T-helper 2 cell (primary cell): ENCODE measurements at places on chromosomes 12 and 14.

- DNase-seq: no peak
Measured at GRCh38 chr12:92942905-92943304, 13.8 kb upstream of the EEA1 start.

- no peak for DNase-seq
Measured at GRCh38 chr12:4710113-4710512, 10.1 kb upstream of the GALNT8 start.

DNA sequence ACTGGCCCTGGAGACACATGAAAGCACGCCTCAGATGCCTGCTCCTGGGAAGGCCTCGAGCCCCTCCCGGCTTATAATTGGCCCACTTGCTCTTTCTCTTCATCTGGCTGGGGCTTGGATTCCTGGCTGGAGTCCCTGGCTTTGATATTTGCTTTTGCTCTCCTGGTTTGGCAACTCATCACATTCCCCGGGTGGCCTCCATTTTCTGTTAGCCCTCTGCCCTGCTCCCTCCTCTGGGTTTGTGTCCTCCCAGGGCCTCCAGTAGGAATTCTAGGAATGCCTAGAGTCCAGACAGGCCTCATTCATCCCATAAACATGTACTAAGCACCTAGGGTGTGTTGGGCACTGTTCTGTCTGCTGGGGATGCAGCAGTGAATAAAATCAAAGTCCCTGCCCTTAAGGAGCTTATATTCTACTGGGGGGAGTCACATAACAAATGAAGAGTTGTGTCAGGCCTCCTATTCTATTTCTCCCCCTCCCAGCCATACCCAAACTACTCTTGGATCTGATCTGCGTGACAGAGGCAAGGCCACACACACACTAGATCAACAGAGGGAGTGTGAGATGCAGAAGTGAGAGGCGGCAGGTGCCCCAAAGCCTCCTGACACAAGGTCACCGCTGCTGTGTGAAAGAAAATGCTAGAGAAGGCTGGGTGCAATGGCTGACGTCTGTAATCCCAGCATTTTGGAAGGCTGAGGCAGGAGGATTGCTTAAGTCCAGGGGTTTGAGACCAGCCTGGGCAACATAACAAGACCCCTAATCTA is 21.3 kb upstream of the TSPAN9 start:
- DNase-seq: no peak

GRCh38 chr14:78764240-78764639 is 594.1 kb downstream of the NRXN3 start:
- DNase-seq: no peak

- no peak for DNase-seq
Measured at GRCh38 chr12:105852496-105852895, 286.3 kb downstream of the NUAK1 start.

DNA sequence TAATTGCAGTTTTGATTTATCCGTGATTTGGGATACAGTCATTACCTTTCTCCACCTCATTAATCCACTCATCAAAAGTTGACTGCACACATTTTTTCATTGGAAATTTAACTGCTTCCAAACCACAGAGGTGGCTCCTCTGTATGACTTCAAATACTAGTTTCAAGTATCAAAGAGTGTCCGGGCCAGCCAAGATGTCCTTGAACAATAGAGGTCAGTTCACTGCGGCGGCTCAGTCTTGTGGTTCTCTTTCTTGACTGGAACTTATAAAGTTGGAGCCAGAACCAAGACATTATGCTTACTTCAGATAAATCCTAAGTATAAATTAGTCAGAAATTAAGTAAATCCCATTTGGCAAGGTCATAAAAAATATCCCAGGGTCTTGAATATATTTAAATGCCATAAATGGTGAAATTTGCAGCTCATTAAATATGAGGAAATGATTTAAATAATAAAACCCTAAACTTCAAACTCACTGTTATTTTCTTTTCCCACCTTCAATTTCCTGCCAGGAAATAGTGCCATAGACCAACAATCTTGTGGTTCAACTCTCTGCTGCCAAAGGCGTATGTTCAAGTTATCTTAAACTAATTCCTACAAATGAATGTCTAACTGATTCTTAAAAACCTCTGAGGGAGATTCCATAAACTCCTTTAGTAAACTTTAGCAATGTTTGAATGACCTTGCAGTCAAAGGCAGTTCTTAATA is 360.8 kb downstream of the AEBP2 start:
- no peak for DNase-seq

DNA sequence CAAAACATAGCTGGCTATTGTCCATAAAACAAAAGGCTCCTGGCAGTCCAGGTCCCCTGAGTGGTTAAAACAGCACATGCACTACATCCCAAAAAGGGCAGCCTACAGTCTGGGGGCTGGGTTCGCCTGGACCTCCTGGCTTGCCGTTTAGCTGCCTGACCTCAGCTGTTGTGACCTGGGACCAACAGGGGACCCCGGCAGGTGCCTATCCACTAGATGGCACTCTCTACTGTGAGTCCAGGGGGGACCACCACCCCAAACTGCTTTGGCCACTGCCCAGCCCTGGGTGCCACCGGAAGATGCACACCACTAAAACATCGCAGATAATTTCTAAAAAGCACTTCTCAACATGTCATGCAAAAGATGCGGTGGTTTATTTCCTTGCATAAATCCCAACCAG is 2.9 kb upstream of the RTL1 start:
- no peak for DNase-seq

- no peak for DNase-seq
Measured at GRCh38 chr12:41795051-41795600, 349.5 kb downstream of the GXYLT1 start.

- no peak for DNase-seq
Measured at GRCh38 chr12:2998789-2999264, 39.6 kb downstream of the TEAD4 start.

DNA sequence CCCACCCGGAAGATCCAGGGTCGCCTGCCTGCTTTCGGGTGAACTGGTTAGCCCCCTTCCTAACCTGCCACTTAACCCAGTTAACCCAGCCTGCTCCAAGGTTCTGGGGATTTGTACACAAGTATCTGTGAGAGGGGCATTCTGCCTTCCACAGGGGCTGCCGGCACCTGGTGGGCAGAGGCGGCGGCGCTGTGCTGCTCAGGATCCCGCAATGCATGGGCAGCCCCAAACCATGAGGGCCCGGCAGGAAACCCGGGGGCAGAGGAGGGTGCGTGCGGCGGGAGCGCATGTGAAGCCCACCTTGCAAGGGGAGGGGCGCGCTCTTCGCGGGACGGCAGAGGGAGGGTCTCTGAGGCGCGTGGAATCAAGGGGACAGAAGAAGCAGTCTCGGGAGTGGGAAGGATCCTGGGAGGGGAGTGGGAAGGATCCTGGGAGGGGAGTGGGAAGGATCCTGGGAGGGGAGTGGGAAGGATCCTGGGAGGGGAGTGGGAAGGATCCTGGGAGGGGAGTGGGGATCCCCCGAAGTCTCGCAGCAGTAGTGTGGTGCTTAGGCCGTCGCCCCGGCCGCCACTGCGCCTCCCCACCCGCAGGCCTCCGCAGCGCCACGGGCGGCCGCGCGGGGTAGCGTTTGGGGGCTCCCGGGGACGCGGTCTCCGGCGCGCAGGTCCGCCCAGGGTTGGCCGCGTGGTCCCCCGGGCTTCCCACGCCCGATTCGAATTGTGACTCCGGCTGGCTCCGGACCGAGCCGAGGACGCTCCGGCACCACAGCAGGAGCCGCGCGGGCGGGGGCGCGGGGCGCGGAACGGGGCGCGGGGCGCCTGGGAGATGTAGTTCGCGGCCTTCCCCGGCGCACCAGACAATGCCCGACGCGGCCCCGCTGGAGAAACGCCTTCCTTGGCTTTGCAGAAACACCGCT is 4.9 kb upstream of the MTA1 start:
- DNase-seq: peak; percentile 39

DNA sequence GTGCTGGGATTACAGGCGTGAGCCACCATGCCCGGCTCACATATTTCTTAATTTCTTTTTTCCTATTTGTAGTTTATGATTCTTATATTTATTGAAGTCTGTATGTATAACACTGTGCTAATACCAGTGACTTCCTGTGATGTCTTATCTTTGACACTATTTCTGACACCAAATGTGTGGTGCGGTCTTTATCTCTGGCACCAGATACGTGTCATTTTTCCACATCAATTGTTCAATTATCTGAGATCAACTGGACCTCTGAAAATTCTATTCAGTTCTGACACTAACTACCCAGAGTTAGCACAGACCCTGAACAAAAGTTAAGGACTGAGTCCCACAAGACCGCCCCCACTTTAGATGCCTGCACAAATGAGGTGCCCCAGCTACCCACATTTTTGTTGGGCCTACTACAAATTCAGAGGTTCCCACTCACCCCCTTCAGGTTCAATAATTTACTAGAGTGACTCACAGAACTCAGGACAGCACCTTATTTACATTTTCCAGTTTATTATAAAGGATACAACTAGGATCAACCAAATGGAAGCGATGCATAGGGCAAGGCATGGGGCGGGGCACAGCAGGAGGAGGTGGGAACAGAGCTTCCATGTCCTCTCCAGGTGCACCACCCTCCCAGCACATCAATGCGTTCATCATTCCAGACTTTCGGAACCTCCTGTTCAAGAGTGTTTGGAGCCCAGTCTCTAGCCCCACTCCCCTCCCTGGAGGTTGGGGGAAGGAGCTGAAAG is 11.6 kb upstream of the SRSF9 start:
- peak; percentile 76 for DNase-seq

DNA sequence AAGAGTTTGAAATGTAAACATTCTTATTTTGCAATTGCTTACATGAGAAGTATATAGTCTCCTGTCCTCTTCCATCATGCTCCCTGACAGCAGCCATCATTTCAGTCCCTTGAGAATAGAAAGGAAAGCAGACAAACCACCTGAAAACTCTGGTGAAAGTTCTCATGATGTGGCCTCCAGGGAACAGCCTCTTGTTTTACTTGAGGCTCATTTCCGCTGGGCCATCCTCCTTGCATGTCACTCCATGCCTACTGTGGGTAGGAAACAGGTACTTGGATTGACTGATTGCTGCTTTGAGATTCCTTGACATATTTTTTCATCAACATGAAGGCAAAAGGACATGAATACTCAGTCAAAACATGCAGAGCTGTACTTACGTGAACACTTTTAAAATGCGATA is 6.0 kb downstream of the SYT1 start:
- no peak for DNase-seq

GRCh38 chr12:128727999-128728398 is 95.8 kb downstream of the SLC15A4 start:
- no peak for DNase-seq

DNA sequence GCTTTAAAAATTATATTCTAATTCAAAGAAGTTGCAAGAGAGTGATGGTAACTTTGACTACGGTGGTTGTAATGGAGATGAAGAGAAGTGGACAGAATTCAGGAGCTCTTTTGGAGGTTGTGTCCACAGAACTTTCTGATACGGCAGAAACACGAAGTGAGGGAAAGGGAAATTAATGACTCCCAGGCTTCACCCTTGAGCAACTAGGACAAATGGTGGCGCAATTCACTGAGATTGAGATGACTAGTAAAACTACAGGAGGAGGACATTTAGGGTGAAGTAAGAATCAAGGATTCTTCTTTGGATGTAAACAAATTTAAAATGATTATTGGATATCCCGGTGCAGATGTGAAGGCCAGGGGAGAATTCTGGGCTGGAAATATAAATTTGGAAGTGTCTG is 212.6 kb downstream of the PTPRO start:
- no peak for DNase-seq

DNA sequence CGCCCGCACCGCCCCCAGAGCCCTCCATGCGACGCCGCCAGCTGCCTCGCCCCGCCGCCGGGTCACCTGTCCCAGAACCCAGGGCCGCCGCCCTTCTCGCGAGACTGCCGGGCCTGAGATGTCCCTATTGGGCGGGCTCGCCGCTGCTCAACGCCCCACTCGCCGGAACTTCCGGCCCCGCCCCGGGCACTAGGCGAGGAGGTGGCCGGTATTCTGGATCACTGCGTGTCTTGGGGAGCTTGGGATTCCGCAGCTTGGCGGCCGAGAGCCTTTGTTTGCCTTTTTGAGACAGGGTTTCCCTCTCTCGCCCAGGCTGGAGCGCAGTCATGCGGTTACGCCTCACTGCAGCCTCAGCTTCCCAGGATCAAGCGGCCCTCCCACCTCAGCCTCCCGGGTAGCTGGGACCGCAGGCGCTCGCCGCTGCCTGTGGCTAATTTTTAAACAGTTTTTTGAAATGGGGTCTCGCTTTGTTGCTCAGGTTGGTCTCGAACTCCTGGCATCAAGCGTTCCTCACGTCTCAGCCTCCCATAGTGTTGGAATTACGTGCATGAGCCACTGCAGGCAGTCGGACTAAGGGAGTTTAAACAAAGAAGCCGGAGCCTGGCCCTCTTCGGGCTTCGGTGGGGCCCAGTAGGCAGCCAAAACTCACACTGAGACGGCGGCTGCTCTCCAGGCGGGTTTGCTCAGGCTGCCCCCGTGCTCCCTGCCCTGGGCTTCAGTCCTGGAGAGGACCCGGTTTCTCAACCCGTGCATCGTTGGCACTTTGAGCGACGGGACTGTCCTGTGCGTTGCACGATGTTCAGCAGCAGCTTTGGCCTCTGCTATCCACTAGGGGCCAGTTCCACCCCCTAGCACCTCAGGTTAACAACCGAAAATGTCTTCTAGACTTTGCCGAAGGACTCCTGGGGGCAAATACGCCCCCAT is at the start of gene SLC15A4:
Gene SLC15A4 (minus strand): TSS at position 43 of the 924 bp plus-strand sequence. CDS start 15 bp downstream, at position 28.
- DNase-seq: peak; percentile 84

DNA sequence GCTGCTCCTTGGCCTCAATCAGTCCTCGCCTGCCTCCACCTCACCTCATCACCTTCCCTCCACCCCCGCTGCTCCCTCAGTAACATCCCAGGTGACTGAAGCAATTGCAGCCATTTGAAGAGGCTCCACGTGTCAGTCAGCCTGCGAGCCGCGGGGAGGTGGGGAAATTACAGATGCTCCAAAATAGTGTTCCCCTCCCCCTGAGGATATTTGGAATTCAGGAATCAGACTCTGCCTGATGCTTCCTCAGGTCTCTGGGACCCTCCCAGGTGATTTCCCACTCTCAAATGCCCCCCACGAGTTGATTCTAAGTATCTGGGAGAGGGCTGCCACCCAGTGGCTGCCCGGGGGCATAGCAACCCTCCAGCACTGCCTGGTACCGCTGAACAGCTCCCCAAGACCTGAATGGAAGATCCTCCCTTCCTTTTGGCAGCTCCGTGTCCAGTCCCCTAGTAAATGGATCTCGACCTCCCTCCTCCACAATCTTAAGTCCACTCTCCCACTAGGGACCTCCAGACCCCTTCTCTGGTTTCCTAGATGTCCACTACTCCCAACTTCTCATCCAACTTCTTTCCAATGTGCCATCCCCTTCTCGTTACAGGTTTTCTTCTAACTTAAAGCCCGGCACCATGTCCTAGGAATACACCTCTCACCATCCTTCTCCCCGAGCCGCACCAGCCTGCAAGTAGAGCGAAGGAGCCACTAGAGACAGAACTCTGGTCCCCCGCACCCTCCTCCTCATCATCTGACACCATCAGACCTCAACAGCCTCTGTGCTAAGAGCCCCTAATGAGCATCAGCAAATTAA is 1.4 kb upstream of the ASIC1 start:
- DNase-seq: no peak

DNA sequence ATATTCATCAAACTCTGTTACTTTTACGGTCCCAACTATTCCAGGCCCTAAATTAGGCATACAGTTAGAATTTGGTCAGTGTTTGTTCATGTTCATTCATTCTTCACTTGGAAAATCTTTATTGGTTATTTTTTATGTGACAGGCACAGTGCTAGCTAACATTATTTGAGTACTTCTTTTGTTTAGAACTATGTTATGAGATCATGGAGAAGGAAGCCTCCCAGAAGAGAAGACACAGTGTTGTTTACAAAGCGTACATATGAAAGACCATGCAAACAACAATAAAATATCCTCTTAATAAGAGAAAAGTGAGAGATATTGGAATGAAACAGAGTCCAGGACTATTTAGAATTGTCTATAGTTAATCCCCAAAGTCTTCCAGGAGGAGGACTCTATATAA is 399.2 kb downstream of the LRIG3 start:
- no peak for DNase-seq
